ENCODE measurements at places on chromosomes 3 and 15.

GRCh38 chr3:107212618-107213017 lies 164.6 kb upstream of the CCDC54 start:
- no peak for DNase-seq

DNA sequence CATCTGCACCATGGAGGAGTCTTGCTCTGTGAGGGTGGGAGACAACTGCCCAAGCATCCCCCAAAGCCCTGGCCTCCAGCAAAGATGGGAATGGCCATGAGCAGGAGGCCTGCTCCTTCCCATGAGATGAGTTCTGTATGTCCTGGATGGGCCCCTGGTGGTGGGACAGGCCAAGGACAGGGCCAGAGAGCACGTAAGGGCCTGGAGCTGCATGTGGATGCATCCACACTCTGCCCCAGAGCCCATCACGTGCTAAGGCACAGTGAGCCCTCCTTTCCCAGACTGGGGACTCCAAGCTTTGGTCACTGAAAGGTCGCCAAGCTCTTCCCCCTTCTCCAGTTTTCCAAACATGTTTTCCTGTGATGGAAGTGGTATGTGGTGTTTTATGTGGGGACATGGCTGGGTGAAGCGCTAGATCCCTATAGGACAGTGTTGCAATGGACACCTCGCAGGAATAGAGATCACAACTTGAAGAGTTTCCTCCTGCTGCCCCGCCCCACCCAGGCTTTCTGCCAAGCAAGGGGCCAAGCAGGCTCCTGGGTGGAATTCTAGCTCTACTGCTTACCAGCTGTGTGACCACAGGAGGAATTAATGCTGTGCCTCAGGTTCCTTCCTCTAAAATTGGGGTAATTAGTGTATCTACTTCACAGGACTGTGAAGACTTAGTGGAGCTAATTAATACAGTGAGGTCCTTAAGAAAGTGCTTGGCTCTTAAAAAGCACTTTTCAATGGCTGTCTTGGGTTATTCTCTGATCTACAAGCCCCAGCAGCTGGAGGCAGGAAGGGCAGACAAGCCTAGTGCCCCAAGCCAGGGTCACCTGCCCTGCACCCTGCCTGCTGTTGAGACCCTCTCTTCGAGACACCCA lies 106.4 kb upstream of the RPL32 start:
- DNase-seq: no peak

DNA sequence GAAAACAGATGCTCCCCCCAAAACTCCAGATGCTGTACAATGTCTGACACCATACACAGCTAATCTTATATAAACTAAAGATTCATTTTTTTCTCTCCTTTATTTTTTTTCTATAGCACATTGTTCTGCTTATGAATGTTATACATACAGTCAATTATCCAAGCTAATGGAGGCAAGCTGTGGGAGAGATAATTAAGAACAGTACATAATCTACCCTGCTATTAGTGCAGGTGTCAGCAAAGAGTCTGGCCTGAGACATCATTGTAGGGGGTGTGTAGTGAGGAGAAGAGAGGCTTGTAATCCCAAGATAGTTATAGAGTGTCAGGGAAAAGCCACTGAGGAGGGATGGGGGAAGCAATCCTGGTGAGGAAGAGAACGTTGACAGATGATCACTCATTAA lies 25.4 kb upstream of the CHMP2B start:
- no peak for DNase-seq

GRCh38 chr15:55256281-55257011 lies 33.2 kb downstream of the RAB27A start:
- no peak for DNase-seq

- no peak for DNase-seq
Measured at GRCh38 chr3:52176951-52177700, 20.8 kb upstream of the ALAS1 start.

DNA sequence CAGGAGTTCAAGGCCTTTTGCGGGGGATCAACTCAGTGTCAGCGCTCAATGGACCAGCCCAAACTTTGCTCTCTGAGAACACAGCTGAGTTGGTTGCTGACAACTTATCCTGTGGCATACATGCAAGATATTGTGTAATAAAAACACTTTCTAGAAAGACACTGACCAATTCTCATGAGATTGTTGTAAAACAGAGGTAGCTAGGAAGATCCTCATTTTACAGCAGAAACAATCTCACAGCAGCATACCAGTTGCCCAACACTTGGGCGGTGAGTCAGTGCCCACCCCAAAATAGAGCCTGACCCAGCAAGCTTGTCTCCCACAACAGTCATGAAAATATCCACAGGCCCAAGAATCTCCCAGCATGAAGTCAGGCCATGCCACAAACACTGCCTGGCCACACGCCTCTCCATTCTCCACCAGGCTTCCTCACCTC lies 18.2 kb downstream of the KLHL6 start:
- no peak for DNase-seq

- no peak for DNase-seq
Measured at GRCh38 chr15:60964527-60964926, 264.6 kb downstream of the RORA start.

DNA sequence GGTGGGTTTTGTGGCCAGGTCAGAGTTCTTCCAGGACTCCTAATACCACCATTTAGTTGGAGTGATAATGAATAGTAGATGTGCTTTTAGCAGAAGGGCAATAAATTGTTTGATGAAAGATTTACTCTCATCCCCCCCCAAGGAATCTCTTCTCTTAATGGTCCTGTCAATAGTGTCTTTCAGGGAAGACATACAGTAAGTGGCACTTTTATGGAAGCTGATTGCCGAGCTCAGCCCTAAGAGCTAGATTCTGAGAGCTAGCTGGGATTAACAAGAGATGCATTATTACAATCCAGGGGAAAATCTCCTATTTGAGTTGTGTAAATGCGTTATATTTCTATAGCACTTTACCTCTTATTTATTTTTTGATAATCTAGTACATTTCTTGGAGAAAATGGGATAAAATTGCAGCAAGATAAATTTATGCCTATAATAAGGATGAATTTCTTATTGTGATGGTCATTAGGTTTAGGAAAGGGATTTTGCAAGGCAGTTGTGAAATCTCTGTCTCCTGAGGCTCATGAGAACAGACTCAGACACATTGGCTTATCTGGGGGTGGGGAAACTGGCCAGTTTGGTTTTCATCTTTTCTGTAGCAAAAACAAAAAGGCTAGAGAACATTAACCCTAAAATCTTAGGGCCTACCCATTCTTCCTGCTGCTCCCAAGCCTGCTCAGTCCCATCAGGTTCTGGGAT lies 41.6 kb upstream of the CLSTN2 start:
- no peak for DNase-seq

- no peak for DNase-seq
Measured at GRCh38 chr3:4097801-4098200, 205.4 kb upstream of the SETMAR start.

DNA sequence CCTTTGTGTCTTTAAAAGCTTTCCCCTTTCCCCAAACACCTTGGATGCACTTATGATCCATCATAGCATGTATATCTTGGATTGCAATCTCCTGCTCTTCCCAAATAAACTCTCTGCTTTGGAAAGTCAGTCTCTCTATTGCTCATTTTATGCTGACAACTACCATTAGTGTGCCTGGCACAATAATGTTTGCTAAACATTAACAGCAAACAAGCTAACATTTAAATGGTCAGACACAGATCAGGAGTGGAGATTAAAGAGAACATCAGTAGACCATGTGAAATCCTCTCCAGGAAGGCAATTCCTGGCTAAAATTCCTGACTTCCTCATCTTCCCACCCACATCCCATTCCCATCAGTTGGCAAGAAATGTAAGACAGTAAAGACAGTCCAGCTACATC lies 44.3 kb upstream of the EIF1B start:
- no peak for DNase-seq

DNA sequence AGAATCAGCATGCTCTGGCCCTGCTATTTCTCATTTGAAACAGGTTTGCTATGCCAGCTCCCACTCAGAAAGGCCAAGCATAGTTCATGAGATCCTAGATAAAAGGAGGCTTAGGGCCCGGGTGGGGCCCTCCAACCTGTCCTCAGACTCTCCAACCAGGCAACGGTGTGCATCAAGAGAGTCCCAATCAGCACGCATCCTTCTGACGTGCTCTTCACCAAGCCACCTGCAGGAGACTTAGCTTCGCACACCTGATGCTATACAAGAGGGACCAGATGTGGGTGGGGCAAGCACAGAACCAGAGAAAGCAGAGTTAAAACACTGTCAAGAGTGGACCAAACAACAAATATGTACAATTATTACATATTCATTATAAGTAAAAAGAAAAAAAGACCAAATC lies 17.3 kb downstream of the STIMATE start:
- no peak for DNase-seq

All from DMS 273 treated with DMSO at 0.1 percent for 48 hours (cell line).